Osteoblast (primary cell): ENCODE measurements at places on chromosomes 11 and 22. TPM values are rescaled to one million over a fixed set of nuclear protein-coding genes. Genes with fewer than 3 reads are reported as not detected.

The PLA2G3 gene
- total RNA-seq, result 0.29 and 0.36 TPM in 2 replicates

The MOGAT2 gene
- not detected in 2 replicates for total RNA-seq

The SPDYC gene
- not detected in 2 replicates for total RNA-seq

The SHANK2 gene
- 2.5 and 3.5 TPM in 2 replicates for total RNA-seq

The UPB1 gene
- total RNA-seq, result under 0.01 TPM in 1 of 2 replicates, not detected in the other

DNA sequence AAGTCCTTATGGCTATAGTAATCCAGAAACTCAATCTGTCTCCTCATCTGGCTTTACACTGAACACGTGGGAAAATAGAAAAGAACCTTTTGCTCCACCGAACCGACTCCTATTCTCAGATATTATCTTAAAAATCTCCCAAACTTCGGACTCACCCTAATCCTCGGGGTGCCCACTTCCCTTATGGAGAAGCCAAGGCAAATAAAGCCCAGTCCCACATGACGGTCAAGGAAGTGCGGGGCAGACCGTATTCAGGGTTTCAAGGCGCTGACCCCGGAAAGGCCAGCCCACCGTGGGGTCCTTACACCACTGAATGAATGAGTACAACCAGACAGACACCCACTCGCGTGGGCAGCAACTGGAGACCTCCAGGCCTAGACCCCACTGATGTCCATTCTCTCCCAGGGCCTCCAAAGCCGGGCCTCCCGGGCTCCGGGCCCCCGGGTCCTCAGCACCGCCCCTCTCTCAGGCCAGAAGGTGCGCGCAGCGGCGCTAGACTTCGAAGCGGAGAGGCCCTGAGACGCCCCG lies 489 bp downstream of the NUP98 start:
- DNase-seq, result no peak

GRCh38 chr11:87712391-87712790 lies 462.9 kb downstream of the RAB38 start:
- no peak for DNase-seq

- DNase-seq, result no peak
Measured at GRCh38 chr22:39962071-39962470, 1.9 kb downstream of the TMA7B start.

DNA sequence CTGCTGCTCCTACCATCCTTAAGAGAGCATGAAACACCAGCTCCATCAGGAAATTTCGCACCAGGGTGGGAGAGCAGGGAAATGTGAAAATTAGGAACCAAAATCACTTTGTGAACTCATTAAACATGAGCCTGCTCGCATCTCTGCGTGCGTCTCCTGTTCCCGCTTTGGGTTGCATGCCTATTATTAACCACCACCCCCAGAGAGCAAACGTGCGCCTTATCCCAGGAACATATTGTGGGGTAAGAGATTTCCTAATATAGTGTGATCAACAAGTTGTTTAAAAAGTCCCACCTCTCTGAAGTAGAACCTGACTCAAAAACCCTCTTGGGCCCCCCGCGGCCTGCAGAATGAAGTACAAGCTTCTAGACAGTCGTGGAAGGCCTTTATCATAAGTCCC lies 115.0 kb downstream of the TENM4 start:
- DNase-seq, result no peak
